Upper lobe of right lung (tissue), 1 donor: ENCODE measurements at places on chromosomes 7 and 10. TPM values are rescaled to one million over a fixed set of nuclear protein-coding genes. Genes with fewer than 3 reads are reported as not detected.

The NFKB2 gene
- total RNA-seq = 36.8 TPM

The IFT22 gene
- total RNA-seq = 16.2 TPM

The CPVL gene
- 31.9 TPM for total RNA-seq

The OR2A5 gene
- total RNA-seq = not detected

The AASS gene
- 35.6 TPM for total RNA-seq

DNA sequence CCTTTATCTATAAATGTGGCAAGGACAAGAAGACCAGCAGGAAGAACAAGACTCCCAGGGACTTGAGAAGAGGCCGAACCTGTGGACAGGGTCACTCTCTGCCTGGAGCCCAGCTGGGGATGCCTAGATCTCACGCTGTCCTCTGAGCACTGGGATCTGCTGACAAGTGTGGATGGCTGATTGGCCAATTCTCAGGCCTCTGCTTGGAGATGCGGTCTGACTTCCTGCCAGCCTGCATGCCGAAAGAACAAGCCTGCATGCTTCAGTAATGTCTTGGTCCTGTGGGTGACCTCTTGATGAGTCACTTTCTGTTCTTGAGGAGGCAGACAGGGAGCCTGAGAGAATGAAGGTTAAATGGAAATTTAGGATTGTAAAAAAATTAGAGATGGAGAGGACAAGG lies 84.7 kb downstream of the TMEM178B start:
- H3K36me3 ChIP-seq = no peaks in the 10 kb centered on the region
- H3K27ac ChIP-seq = no peak overlapping the region

GRCh38 chr10:122981066-122981464 lies 864 bp downstream of the PSTK start:
- no peaks in the 10 kb centered on the region for H3K27me3 ChIP-seq
- H3K4me1 ChIP-seq = peaks cover 6% of the 10 kb centered on the region
- H3K36me3 ChIP-seq = no peaks in the 10 kb centered on the region
- no peak for DNase-seq

GRCh38 chr10:125035588-125036295 lies 93.8 kb downstream of the ZRANB1 start:
- H3K27me3 ChIP-seq = no peaks in the 10 kb centered on the region
- H3K4me3 ChIP-seq = no peak overlapping the region
- peaks cover 31% of the 10 kb centered on the region for H3K4me1 ChIP-seq

GRCh38 chr7:83271212-83272099 lies 108.8 kb upstream of the PCLO start:
- no peak overlapping the region for H3K4me3 ChIP-seq
- no peaks in the 10 kb centered on the region for H3K4me1 ChIP-seq
- no peak for DNase-seq
- H3K36me3 ChIP-seq = no peaks in the 10 kb centered on the region

- no peaks in the 10 kb centered on the region for H3K27me3 ChIP-seq
- H3K4me1 ChIP-seq = no peaks in the 10 kb centered on the region
- no peak for DNase-seq
- H3K4me3 ChIP-seq = no peak overlapping the region
Observed at GRCh38 chr7:114916261-114916892, 5.5 kb upstream of the MDFIC start.

- no peaks in the 10 kb centered on the region for H3K27me3 ChIP-seq
- no peaks in the 10 kb centered on the region for H3K36me3 ChIP-seq
- no peak overlapping the region for H3K4me3 ChIP-seq
- H3K27ac ChIP-seq = no peak overlapping the region
Observed at GRCh38 chr7:70673778-70674570, 458.0 kb upstream of the GALNT17 start.

GRCh38 chr7:101723835-101724234 lies 93.6 kb upstream of the CUX1 start:
- no peak for DNase-seq
- H3K4me1 ChIP-seq = no peaks in the 10 kb centered on the region
- no peaks in the 10 kb centered on the region for H3K36me3 ChIP-seq
- no peak overlapping the region for H3K27ac ChIP-seq

DNA sequence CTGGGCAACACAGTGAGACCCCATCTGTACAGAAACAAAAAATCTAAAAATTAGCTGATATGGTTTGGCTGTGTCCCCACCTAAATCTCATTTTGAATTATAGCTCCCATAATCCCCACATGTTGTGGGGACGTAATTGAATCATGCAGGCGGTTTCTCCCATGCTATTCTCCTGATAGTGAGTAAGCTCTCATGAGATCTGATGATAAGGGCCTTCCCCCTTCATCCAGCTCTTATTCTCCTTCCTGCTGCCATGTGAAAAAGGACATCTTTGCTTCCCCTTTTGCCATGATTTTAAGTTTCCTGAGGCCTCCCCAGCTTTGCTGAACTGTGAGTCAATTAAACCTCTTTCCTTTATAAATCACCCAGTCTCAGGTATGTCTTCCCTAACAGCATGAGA lies 136.5 kb downstream of the SFMBT2 start:
- no peak overlapping the region for H3K4me3 ChIP-seq
- DNase-seq = no peak
- H3K36me3 ChIP-seq = no peaks in the 10 kb centered on the region
- no peak overlapping the region for H3K27ac ChIP-seq
- no peaks in the 10 kb centered on the region for H3K4me1 ChIP-seq
- H3K27me3 ChIP-seq = no peaks in the 10 kb centered on the region

- no peaks in the 10 kb centered on the region for H3K4me1 ChIP-seq
- no peak overlapping the region for H3K27ac ChIP-seq
- no peak for DNase-seq
- no peaks in the 10 kb centered on the region for H3K27me3 ChIP-seq
- no peak overlapping the region for H3K4me3 ChIP-seq
Observed at GRCh38 chr7:133691727-133692610, 435.2 kb upstream of the LRGUK start.

DNA sequence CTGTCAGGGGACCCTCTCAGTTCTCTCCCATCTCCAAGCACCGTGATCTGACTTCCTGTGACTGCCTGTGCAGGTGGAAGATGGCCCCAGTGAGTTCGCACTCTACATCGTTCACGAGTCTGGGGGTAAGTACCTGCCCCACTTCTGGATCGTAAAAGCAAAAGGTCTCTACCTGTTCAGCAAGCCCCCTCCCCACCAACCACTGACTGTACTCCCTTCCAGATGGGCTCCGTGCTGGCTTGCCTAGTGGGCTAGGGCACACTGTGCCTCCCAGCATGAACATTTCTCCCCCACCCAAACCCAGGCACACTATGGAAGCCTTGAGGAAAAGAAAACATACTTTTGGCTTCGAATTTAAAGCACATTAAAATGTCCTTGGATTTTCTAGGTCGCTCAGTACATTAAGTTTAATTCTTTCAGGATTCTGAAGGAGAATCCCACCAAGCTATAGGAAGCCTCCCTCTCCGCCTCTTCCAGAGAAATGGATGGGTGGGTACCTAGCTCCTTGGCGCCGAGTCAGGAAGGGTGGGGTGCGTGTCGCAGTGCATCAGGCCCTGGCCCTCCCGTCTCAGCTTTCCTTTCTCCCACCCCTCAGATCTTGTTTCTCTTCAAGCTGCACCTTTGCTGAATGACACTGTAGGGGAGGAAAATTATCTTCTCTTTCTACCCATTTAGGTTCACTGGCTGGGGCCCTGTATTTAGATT lies 11.0 kb upstream of the ZNF22 start:
- peaks cover 28% of the 10 kb centered on the region for H3K36me3 ChIP-seq
- peak overlapping the region; percentile 17 for H3K27ac ChIP-seq
- no peak for DNase-seq
- H3K27me3 ChIP-seq = no peaks in the 10 kb centered on the region
- no peak overlapping the region for H3K4me3 ChIP-seq

GRCh38 chr10:95860166-95860940 lies 47.4 kb upstream of the CC2D2B start:
- H3K27ac ChIP-seq = no peak overlapping the region
- H3K36me3 ChIP-seq = peaks cover 27% of the 10 kb centered on the region
- DNase-seq = no peak
- H3K4me1 ChIP-seq = no peaks in the 10 kb centered on the region
- H3K4me3 ChIP-seq = no peak overlapping the region

GRCh38 chr7:135653340-135654080 lies 8.8 kb upstream of the STMP1 start:
- no peaks in the 10 kb centered on the region for H3K27me3 ChIP-seq
- H3K4me3 ChIP-seq = no peak overlapping the region
- H3K36me3 ChIP-seq = peaks cover 7% of the 10 kb centered on the region
- no peaks in the 10 kb centered on the region for H3K4me1 ChIP-seq

- no peak for DNase-seq
- H3K4me1 ChIP-seq = no peaks in the 10 kb centered on the region
- no peaks in the 10 kb centered on the region for H3K27me3 ChIP-seq
- H3K27ac ChIP-seq = no peak overlapping the region
Observed at GRCh38 chr10:22301193-22301592, 15.0 kb upstream of the COMMD3 start.

DNA sequence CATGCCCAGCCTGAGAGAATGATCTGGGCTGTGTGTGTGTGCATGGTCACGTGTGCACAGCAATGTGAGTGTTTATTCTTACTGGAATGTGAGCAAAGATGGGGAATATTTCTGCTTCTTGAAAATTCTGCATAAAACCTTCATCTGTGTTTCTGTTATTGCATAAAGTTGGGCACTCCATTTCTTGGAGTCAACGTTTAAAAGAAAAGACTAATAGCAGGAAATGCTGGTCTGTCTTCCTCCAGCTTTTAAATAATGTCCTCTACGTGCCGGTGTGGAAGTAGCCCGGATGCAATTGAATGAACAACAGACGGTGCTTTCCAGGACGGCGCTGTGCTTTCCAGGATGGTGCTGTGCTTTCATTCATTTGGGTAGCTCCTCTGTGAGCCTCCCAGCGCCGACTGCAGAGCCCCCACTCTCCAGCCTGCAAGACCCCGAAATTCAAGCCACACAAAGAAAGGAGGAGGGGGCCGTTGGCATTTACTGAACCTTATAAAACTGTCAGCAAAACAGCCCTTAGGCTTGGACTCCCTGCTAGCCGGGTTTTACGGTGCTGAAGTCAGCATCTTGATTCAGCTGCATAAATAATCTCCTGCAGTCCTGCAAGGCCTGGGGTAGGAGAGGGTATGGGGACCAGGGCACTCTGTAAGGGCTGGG lies 158.2 kb upstream of the PRKCQ start:
- peaks cover 10% of the 10 kb centered on the region for H3K4me1 ChIP-seq
- DNase-seq = no peak
- H3K27ac ChIP-seq = no peak overlapping the region

GRCh38 chr10:69426376-69426727 lies 9.6 kb upstream of the TACR2 start:
- no peaks in the 10 kb centered on the region for H3K36me3 ChIP-seq
- H3K4me3 ChIP-seq = no peak overlapping the region
- H3K27me3 ChIP-seq = no peaks in the 10 kb centered on the region
- peak overlapping the region; percentile 61 for H3K27ac ChIP-seq

- peaks cover 34% of the 10 kb centered on the region for H3K36me3 ChIP-seq
- DNase-seq = no peak
- no peak overlapping the region for H3K4me3 ChIP-seq
- no peaks in the 10 kb centered on the region for H3K4me1 ChIP-seq
- H3K27ac ChIP-seq = no peak overlapping the region
- no peaks in the 10 kb centered on the region for H3K27me3 ChIP-seq
Observed at GRCh38 chr10:14858338-14858960, 20.2 kb upstream of the SUV39H2 start.

- H3K36me3 ChIP-seq = no peaks in the 10 kb centered on the region
- no peaks in the 10 kb centered on the region for H3K27me3 ChIP-seq
- no peak overlapping the region for H3K27ac ChIP-seq
- H3K4me1 ChIP-seq = no peaks in the 10 kb centered on the region
Observed at GRCh38 chr10:117720931-117721835, 178.6 kb downstream of the EMX2 start.

- H3K4me1 ChIP-seq = no peaks in the 10 kb centered on the region
- no peaks in the 10 kb centered on the region for H3K27me3 ChIP-seq
- H3K36me3 ChIP-seq = no peaks in the 10 kb centered on the region
Observed at GRCh38 chr10:88095778-88096431, 232.5 kb downstream of the PTEN start.

DNA sequence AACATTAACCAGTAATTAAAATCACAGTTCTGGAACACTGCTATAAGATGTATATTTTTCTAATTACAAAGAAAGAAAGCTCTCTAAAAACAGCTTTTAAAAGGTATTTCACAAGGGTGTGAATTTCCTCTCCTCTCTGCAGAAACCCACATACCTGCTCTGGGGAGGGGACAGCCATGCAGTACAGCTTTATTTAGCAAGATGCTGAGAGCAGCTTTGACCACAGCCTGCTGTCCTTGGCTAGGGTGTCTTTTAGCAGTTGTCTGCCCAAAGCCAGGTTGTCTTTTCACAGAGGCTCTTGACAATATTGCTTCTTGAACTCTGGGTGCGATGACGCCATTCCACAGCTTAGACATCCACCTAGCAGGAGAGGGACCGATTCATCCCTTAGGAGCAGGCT lies 148.3 kb downstream of the CTTNBP2 start:
- H3K27ac ChIP-seq = no peak overlapping the region
- DNase-seq = no peak
- no peaks in the 10 kb centered on the region for H3K36me3 ChIP-seq
- H3K27me3 ChIP-seq = no peaks in the 10 kb centered on the region
- H3K4me1 ChIP-seq = no peaks in the 10 kb centered on the region

DNA sequence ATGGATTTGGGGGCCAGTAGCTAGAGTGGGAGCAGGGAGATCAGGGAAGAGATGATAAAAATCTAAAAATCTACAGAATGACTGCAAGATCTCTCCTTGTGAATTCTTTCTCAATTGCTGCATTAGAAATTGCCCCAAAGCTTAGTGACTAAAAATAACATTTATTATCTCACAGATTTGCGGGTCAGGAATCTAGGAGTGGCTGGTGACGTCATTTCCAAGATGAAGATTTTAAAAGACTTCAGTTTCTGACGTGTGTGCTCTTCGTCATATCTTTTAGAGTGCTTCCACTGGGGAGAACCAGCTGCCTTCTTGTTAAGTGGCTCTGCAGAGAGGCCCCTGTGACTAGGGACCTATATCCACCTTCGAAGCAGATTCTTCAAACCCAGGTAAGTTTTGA lies 112.6 kb downstream of the DGKI start:
- H3K36me3 ChIP-seq = no peaks in the 10 kb centered on the region
- DNase-seq = no peak
- H3K4me1 ChIP-seq = no peaks in the 10 kb centered on the region

DNA sequence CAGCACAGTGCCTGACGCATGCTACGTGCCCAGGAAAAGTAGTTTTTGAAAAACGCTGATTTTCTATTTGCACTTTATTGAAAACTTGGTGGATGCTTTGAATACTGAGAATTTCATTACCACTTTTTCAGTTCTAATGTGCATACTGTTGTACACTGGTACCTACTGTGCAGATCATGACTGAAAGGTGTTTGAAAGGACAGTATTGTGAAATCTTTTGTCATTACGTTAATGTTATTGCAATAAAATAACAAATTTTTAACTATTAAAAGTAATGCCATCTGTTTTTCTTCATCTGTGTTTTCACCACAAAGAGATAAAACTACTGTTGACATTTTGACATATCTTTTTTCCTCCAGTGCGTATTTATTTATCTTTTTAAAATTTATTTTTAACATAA lies 42.1 kb downstream of the CNNM2 start:
- no peak overlapping the region for H3K27ac ChIP-seq
- H3K36me3 ChIP-seq = no peaks in the 10 kb centered on the region
- no peak for DNase-seq
- H3K4me3 ChIP-seq = no peak overlapping the region
- H3K4me1 ChIP-seq = no peaks in the 10 kb centered on the region

DNA sequence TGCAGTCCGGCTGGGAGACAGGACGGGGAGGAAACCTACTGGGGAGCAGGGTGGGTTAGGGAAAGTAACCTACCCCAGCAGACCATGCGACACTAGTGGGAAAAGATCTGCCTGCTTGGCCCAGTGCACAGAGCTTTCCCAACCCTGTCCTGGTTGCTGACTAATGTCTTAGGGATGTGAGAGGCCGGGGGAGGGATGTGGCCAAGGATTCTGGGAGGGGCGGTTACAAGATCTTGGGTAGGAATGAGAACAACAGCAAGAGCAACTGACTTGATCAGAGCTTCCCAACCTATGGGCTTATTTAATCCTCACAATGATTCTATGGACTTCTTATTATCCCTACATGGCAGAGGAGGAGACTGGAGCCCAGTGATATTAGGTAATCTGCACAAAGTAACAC lies 24.0 kb upstream of the EIF5AL1 start:
- no peak for DNase-seq
- no peak overlapping the region for H3K4me3 ChIP-seq
- H3K4me1 ChIP-seq = peaks cover 16% of the 10 kb centered on the region
